ENCODE measurements at places on chromosomes 6 and 20. TPM values are rescaled to one million over a fixed set of nuclear protein-coding genes. Genes with fewer than 3 reads are reported as not detected.

- DNase-seq, result no peak
Measured at GRCh38 chr20:21179757-21180156, 53.9 kb downstream of the KIZ start.

- DNase-seq, result no peak
Measured at GRCh38 chr20:16245879-16246278, 327.4 kb downstream of the KIF16B start.

DNA sequence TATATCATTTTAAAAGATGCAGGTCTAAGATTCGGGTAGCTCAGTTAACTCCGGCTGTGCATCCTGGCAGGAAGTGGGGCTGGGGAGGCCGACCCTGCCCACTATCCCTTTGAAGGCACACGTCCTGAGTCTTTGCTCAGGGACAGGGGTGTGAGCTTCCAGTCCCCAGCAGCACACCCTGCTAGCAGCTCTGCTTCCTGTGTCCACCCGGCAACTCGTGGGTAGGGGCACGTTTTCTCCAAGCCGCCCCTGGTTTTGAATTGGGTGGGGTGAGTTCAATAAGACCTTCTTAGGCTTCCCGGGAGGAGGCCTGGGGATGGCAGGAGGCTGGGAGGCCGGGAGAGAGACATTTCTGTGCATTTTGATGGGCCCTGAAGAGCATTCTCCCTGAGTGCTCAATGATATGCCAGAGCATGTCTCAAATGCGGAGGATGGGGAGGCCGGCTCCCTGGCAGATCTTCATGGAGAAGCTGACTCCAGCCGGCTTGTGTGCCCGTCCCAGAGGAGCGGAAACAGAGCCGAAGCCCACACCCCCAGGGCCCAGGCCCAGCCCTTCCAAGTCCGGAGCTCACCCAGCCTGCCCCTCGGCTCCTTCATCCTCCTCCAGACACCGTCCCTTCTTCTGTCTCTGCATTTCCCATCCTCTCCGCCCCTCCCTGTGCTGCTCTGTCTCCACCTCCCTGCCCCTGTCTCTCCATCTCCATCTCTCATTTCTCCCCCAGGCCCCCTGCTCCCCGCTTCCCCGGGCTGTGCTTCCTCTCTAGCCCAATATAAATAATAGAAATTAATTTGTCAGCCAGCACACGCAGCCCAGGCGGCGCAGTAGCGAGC, 36.3 kb upstream of the ZFAND3 start:
- no peak for DNase-seq

Gene MUC22
- total RNA-seq, result not detected

GRCh38 chr6:167828325-167828956, 1.7 kb downstream of the AFDN start:
- DNase-seq, result no peak

DNA sequence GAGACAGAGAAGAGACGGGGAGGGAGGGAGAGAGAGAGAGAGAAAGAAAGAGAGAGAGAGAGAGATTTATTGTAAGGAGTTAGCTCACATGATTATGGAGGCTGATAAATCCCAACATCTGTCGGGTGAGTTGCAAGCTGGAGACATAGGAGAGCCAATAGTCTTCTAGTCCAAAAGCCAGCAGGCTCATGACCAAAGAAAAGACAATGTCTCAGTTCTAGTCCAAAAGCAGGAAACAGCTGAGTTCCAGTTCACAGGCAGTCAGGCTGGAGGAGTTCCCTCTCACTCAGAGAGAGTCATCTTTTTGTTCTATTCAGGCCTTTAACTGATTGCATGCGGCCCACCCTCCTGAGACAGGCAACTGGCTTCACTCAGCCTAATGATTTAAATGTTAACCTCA, 416.6 kb downstream of the PREX1 start:
- no peak for DNase-seq

DNA sequence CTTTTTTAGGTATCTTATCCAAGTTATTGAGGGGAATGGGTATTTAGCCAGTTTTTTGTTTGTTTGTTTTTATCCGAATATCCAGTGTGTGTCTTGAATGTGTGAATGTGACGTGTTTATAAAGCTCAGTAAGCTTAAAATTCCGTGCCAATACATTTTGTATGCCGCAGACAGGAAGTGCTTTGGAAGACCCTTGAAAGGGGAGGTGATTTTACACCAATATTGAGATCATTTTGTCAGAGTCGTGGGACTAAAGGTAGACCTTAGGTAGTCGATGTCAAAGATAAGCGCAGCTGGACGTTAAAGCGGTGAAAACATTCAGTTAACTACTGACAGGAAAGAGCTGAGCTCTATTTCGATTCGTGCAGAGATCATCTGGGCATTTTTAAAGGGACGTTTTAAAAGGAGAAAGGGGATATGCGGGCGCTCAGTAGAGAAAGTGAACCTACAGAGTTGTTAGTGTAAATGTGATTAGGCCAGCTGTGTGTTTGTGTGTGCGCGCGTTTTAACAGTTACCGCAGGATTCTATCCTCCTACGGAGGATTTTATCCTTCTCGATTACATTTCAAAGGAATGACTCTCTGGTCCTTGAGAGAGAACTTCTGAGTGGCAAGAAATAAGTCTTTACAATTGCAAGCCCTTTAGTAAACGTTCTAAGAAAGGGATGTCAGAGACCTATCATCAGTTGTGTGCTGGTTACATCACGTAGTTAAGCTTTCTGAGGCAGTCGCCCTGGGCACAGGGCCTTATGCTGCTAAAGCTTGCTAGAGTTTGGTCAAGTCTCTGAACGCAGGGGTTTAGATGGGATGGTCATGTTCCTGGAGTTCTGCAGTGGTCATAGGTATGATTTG, 625 bp upstream of the ECHDC1 start:
- DNase-seq, result no peak

Gene C20orf202
- total RNA-seq, result 0.22 TPM

GRCh38 chr20:33316958-33317357, 33.9 kb downstream of the BPIFB1 start:
- no peak for DNase-seq

Gene OR10C1
- total RNA-seq, result not detected

DNA sequence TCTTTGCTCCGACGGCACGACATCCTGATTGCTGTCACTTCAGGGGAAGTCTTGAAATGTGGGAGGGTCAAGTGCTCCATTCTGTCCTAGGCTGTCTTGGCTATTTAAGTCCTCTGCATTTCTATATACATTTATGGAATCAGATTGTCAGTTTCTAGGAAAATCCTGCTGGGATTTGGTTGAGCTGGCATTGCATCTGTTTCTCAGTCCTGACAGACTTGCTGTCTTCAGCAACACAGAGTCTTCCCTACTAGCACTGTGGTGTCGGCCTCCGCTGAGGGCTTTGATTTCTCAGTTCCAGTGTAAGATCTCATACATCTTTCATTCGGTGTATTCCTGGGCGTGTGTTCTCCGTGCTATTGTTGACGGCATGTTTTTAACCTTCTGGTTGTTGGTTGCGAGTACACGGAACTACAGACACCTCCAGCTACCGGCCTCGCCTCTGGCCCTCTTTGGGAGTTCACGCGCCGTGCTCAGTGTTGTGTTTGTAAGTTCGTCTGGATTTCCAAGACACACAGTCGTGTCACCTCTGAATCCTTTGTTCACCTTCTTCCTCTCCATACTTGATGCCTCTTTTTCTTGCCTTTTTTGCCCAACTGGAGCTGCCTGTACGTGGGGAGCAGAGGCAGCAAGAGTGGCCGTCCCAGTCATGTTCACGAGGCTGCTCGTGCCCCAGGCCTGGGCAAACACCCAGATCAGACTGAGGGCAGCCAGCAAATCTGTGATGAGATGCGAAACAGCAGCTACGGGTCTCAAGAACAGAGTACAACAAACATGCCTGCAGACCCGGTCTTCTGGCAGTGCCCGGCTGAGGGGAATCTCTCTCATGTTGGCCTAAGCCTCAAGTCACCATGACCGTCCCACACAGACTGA, 92.8 kb downstream of the TAF4 start:
- DNase-seq, result no peak

- no peak for DNase-seq
Measured at GRCh38 chr20:13238001-13238653, 17.1 kb downstream of the ISM1 start.

- peak; percentile 35 for DNase-seq
Measured at GRCh38 chr20:47727170-47727880, 58.0 kb downstream of the SULF2 start.

Gene DDX43
- total RNA-seq, result 1.2 TPM

GRCh38 chr20:24469116-24469893, at the start of gene SYNDIG1:
TSS of gene SYNDIG1 (plus strand) at chr20:24469629. CDS start at chr20:24543098, 73,469 bp downstream.
- DNase-seq, result no peak

Gene ATP9A
- 4.2 TPM for total RNA-seq

GRCh38 chr6:4055420-4056041, 23.4 kb downstream of the FAM217A start:
- no peak for DNase-seq

GRCh38 chr6:163835439-163836171, 421.1 kb downstream of the QKI start:
- no peak for DNase-seq

DNA sequence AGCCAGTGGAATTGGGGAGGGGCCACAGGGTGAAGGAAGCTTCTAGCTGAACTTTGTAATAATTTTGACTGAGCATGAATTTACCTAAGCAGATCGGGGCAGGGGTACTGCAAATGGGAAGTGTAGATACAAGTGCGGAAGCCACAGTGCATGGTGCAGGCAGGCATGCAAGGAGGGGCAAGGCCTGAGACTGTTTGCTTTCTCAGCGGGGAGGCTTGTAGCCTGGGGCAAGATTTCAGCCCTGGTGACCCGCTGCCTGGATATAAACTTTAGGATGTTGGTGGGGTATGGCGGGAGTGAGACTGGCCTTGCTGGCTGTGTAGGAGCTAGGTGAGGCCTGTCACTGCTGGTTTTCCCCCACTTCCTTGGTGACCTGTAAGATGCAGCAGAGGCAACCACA, 266.4 kb upstream of the PREP start:
- no peak for DNase-seq

Gene GRM1
- not detected for total RNA-seq

- no peak for DNase-seq
Measured at GRCh38 chr6:79081663-79082062, 3.6 kb upstream of the PHIP start.

Gene PYGB
- 28.6 TPM for total RNA-seq

DNA sequence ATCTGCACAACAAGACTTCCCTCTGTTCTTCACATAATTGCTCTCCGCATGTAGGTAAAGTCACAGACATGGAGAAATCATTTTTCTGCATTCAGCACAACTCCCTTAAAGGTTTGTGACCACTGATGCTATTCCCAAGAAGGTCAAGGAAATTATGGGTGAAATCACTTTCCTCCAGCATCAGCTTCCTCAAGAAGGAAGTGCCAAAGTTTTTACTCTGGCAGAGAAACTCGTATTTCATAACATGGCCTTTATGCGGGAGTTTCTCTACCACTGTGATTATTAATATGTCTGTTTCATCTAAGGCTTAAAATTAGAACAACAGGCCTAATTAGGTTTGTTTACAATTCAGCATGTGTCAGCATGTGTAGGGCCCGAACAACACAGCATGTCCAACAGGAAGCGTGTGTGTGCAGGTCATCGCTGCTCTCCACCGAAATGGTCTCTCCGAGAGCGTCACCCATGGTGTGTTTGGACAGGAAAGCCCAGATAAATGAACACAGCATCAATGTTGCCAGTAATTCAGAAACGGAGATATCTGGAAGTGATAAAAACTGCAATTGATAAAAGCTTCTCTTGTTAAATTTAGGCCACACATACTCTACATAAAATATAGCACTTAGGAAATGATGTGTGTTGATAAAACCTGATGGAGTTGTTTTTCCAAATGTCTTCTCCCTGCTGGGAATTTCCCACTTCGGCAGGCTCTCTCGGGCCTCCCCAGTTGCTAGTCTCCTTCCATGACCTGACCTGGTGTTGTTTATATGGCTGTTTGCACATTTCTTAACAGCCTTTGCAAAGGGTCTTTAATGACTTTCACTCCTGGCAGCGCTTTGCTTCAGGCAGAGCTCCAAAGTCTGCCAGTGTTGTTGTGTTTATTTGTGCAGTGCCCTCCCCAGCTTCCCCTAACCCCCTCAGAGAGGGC, 265.1 kb upstream of the CEP162 start:
- no peak for DNase-seq

- DNase-seq, result no peak
Measured at GRCh38 chr20:49786668-49787370, 25.8 kb upstream of the SLC9A8 start.

- DNase-seq, result no peak
Measured at GRCh38 chr6:47407300-47408281, 70.0 kb upstream of the CD2AP start.

DNA sequence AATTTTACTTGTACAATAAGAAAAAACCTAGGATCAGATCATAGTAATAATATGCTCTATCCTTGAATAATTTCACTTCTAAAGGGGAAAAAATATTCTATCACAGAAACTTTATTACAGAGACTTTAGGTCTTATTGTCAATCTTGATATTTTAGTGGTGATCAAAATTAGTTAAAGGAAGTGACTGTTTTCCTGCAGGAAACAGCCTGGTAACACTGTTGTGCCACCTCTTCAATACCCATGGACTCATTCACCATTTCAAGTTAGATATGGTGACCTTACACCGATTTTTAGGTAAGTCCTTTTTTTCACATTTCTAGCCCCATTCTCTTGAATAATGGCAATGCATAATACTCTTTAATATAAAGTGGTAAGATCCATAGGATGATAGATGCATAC, 99.2 kb downstream of the MTFR2 start:
- no peak for DNase-seq

Gene TFAP2A
- 0.40 TPM for total RNA-seq

- no peak for DNase-seq
Measured at GRCh38 chr6:114158411-114158810, 184.4 kb downstream of the HS3ST5 start.

GRCh38 chr6:56580271-56580670, 62.4 kb downstream of the DST start:
- no peak for DNase-seq

DNA sequence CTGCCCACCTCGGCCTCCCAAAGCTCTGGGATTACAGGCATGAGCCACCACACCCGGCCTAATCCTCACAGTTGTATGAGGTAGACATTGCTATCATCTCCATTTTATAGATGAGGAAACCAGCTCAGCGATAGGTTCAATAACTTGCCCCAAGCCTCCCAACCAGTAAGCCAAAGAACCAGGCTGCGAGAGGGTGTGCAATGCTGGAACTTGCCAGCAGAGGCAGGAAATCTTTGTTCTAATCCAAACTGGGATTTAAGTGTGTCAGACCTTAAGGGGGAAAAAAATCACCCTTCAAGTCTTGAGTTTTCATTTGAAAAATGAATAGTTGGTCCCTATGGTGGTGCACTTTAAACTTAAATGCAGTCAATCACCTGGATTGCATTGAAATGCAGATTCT, 20.1 kb upstream of the RNGTT start:
- no peak for DNase-seq

GRCh38 chr6:15709651-15710269, 46.9 kb upstream of the DTNBP1 start:
- no peak for DNase-seq

- DNase-seq, result no peak
Measured at GRCh38 chr20:46717818-46718541, 8.5 kb downstream of the SLC2A10 start.

Measured in T-helper 17 cell (primary cell).